ENCODE measurements at places on chromosomes 6 and 20. TPM values are rescaled to one million over a fixed set of nuclear protein-coding genes. Genes with fewer than 3 reads are reported as not detected.

RAD21L1 gene
- total RNA-seq: not detected

RPL7L1 gene
- 71.8 TPM for total RNA-seq

DNA sequence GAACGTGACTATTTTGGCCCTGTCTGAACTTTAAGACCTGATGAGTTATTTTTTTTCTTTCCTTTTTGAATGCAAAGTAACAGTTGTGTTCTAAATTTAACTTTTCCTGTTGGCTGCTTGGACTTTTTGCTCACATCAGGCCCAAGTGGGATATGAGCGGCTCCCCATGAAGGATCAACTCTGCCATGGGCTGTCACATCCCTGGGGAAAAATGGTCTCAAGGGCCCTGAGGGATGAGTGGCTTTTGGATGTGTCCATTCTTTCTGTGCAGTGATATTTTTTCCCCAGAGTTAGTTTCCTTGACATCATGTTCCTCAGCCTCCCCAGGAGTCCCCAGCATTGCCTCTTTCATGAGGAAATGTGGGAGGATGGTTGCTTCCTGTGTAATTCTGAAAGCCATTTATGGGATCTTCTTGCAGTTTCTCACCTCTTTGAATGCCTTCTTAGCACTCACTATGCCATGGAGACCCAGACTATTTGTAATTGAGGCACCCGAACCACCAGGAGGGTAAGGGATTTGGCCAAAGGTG, 92.5 kb downstream of the SLC24A3 start:
- no peak overlapping the region for H3K4me3 ChIP-seq
- no peak overlapping the region for H3K27ac ChIP-seq
- H3K27me3 ChIP-seq: no peaks in the 10 kb centered on the region
- H3K36me3 ChIP-seq: no peaks in the 10 kb centered on the region
- DNase-seq: no peak
- H3K4me1 ChIP-seq: no peaks in the 10 kb centered on the region

DNA sequence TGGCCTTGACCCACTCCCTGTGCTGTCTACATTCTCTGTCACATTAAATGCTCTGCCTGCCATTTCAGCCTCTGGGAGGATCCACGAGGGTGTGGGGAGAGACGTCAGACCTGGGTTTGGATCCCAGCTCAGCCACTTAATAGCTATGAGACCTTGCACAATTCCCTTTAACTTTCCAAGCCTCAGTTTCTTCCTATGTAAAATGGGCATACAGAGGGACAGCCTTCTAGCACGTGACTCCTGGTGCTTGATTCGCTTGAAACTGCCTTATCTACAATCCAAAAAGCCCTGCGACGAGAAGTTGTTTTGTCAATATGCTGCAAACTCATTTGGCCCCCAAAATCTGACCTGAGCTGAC, 40.0 kb downstream of the TOX2 start:
- DNase-seq: no peak
- peaks cover 65% of the 10 kb centered on the region for H3K4me1 ChIP-seq
- peak overlapping the region; percentile 67 for H3K27ac ChIP-seq
- no peak overlapping the region for H3K4me3 ChIP-seq

DNAH8 gene
- total RNA-seq: under 0.01 TPM

- no peaks in the 10 kb centered on the region for H3K4me1 ChIP-seq
- no peak overlapping the region for H3K4me3 ChIP-seq
- no peak for DNase-seq
Observed at GRCh38 chr20:57103146-57103800, 163.2 kb downstream of the BMP7 start.

- no peaks in the 10 kb centered on the region for H3K36me3 ChIP-seq
- H3K4me3 ChIP-seq: no peak overlapping the region
- no peak for DNase-seq
- no peaks in the 10 kb centered on the region for H3K27me3 ChIP-seq
Observed at GRCh38 chr6:168201383-168201782, 118.2 kb downstream of the DACT2 start.

GRCh38 chr6:85452441-85452881, 2.6 kb downstream of the NT5E start:
- H3K27me3 ChIP-seq: no peaks in the 10 kb centered on the region
- no peak for DNase-seq
- peak overlapping the region; percentile 92 for H3K27ac ChIP-seq
- no peak overlapping the region for H3K4me3 ChIP-seq
- peaks cover 52% of the 10 kb centered on the region for H3K4me1 ChIP-seq
- H3K36me3 ChIP-seq: no peaks in the 10 kb centered on the region

DNA sequence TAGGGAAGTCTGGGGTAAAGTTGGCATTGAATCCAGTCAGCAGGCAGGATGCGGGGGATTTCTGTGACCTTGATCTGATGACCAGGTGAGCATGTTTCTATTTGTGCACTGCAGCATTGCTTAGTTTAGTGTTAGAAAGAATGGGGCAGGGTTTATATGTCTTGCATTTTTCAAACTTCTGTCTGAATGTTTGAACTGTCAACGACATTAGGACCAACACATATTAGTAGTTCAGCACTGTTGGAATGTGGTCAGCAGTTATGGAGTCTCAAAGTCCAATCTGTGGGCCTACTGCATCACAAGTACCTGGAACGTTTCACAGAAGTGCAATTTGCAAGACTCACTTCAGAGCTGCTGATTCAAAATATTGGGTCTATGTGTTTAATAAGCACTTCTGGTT, 276.6 kb upstream of the BMP2 start:
- H3K4me1 ChIP-seq: no peaks in the 10 kb centered on the region
- no peaks in the 10 kb centered on the region for H3K36me3 ChIP-seq
- no peaks in the 10 kb centered on the region for H3K27me3 ChIP-seq
- no peak for DNase-seq
- H3K27ac ChIP-seq: no peak overlapping the region
